ENCODE measurements at places on chromosomes 5 and 9. TPM values are rescaled to one million over a fixed set of nuclear protein-coding genes. Genes with fewer than 3 reads are reported as not detected.

Gene PRRX2
- 0.86 TPM for polyA plus RNA-seq

Gene TMEM252
- 6.7 TPM for polyA plus RNA-seq

- no peak for DNase-seq
Observed at GRCh38 chr9:87386490-87387025, 111.1 kb upstream of the DAPK1 start.

Gene TAF11L14
- not detected for polyA plus RNA-seq

DNA sequence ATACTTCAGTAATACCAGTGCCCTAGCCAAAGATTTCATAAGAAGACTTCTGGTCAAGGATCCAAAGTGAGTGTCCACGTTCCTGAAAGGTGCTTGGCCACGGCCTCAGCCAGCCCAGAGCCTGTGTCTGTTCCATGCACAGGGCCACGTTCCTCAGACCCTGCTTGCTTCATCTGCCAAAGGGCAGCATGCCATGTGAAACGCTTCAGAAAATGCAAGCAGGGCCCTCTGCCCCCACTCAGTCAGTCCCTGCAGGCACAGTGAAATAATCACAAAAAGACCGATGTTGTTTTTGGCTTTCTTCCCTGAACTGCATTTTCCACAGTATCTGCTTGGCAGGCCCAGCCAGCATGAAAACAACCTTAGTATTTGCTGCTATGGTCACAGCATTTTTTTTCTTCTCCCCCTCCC lies 85.5 kb upstream of the CTSL start:
- peak; percentile 61 for DNase-seq

GRCh38 chr5:140075371-140075770 lies 32.3 kb upstream of the NRG2 start:
- DNase-seq, result no peak

Gene RFX3
- polyA plus RNA-seq, result 14.0 TPM

GRCh38 chr5:179610109-179610902 lies 13.2 kb downstream of the HNRNPH1 start:
- no peak for DNase-seq

- no peak for DNase-seq
Observed at GRCh38 chr5:56588131-56588487, 227.2 kb upstream of the MAP3K1 start.

DNA sequence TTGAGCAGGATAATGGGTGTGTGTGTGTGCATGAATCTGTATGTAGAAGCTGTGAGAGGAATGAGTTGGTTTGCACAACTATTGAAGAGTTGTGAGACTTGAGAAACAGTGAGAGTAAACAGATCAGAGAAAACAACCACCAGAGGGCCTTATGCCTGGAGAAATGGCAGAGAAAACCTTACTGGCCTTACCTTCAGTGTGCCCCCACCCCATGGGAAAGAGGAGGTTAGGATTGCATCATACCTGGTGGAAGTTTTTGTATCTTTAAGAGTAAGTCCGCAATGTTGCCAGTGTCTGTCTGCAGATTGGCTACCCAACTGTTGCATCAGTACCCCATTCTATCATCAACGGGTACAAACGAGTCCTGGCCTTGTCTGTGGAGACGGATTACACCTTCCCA lies 1909.4 kb upstream of the WWC1 start:
- no peak for DNase-seq

DNA sequence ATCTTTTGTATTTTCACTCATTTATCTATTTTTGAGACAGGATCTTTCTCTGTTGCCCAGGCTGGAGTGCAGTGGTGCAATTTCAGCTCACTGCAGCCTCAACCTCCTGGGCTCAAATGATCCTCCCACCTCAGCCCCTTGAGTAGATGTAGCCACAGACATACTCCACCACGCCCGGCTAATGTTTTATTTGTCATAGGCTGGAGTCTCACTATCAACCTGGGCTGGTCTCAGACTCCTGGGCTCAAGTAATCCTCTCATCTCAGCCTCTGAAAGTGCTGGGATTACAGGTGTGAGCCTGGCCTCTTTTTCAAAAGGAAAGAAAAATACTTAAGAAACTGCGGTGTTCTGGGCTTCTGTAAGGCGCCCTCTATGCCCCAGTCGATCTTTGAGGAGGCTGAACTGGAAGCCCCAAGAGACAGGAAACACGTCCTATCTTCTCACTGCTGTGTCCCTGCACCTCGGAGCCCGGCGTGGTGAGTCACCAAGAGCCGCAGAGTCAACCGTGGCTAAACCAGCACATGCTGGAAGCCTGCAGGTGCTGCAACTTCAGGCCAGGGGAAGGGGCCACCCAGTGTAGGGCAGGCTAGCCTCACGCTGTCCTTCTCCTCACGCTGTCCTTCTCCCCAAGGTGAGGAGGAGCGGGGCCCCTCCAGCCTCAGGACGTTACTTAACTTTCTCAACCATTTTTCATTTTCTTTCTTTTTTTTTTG lies 15.2 kb upstream of the LHX3 start:
- DNase-seq, result no peak

GRCh38 chr9:131899296-131900228 lies 159.7 kb upstream of the RAPGEF1 start:
- DNase-seq, result no peak

Gene CACFD1
- 41.9 TPM for polyA plus RNA-seq

Gene THBS4
- 20.0 TPM for polyA plus RNA-seq

Gene GBA2
- polyA plus RNA-seq, result 94.4 TPM

Gene GARNL3
- polyA plus RNA-seq, result 18.9 TPM

DNA sequence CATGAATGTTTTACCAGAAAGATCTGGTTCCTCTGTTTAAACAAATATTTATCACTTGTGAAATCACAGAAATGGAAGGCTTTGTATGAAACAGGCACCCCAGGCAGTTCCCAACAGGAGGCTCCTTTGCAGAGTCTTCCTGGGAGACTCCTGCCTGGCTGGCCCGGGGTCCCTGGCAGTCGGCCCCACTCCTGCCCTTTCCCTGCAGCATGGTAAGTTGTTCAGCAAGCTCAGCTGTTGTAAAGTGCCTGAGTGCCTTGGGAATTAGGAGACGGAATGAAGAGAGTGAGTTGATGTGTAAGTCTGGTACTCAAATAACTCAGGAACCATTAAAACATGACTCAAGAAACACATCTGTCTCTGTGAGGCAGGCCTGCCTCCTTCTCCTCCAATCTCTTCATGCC lies 17.5 kb upstream of the LHFPL2 start:
- DNase-seq, result no peak

DNA sequence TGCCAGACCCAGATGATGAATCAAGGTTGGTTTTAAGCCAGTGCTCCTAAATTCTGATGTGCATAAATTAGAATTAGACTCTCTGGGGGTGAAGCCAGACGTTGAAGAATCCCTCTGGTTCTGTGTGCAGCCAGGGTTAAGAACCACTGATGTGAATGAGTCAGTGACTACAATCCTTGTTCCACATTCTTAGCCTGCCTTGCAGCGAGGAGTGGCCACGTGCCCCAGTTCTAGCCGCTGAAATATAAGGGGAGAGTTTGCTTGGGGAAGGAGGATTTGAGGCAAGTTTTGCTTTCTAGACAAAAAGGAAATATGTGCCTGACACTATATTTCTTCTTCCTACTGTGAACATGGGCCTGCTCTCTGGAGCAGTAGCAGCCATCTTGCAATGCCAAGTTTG lies 34.2 kb upstream of the MSH3 start:
- no peak for DNase-seq

- no peak for DNase-seq
Observed at GRCh38 chr9:115597330-115597895, 479.5 kb upstream of the TNC start.

DNA sequence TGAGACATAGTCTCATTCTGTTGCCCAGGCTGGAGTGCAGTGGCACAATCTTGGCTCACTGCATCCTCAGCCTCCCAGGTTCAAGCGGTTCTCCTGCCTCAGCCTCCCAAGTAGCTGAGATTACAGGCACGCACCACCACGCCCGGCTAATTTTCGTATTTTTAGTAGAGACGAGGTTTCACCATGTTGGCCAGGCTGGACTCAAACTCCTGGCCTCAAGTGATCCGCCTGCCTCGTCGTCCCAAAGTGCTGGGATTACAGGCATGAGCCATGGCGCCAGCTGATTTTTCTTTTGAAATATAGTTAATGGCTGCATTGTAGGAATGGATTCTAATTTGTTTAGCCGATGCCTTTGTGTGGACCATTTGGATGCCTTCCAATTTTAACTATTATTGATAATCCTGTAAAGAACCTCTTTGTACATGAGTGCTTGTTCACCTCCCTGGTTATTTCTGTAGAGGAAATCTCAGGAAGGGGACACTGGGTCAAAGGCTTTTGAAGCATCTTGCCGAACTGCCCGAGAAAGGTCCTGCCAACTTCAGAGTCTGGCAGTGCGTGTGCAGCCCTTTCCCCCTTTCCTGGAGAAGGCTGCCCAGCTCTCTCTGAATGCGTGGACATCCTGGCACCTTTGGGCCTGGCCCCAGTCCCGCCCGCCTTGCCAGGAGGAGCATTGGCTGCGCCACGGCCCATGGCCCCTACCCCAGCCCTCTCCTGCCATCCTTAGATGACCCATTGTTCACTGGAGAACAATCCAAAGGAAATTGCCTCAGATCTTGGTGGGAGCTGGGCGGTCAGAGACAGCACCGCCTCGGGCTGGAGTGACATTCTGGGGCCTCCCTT lies 8.9 kb upstream of the NUP214 start:
- no peak for DNase-seq

DNA sequence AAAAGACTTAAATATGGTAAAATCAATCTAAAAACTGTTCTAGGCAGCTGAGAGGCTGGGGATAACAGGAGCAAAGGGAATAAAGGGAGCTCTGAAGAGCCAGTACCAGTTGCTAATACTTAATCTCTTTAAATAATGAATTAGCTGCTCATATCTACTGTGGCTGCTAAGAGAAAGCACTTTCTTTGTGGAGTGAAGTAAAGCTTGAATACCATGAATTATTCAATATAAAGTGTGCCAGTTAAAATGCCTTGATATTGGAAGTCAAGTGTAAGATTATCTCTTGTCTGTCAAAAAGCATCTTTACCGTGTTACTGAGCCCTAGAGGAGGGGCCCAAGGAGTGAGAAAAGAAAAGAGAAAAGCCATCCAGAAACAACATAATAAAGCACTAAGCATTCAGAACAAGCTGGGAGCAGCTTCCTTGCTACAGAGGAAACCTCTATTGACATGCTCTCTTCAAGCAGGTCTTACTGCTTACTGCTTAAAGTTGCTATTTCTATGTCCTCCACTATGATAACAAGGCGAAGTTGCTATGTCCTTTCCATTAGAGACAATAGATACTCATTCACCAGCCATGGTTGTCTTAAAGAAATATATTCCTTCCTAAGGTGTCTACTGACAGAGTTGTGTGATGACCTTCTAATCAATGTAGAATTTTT lies 297.4 kb downstream of the CETN3 start:
- no peak for DNase-seq

GRCh38 chr9:116639251-116639741 lies 47.8 kb upstream of the TRIM32 start:
- DNase-seq, result no peak

DNA sequence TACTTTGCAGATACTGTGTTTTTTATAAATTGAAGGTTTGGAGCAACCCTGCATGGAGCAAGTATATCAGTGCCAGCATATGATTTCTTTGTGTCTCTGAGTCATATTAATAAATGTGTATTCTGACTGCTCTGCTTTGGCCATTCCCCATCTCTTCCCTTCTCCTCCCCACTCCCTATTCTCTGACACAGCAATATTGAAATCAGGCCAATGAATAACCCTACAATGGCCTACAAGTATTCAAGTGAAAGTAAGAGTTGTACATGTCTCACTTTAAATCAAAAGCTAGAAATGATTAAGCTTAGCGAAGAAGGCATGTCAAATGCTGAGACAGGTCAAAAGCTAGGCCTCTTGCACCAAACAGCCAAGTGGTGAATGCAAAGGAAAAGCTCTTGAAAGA lies 82.2 kb upstream of the TLX3 start:
- no peak for DNase-seq

Gene ELP1
- 54.0 TPM for polyA plus RNA-seq

GRCh38 chr5:95617057-95617456 lies 2.8 kb upstream of the GPR150 start:
- no peak for DNase-seq

Gene ADAMTS2
- polyA plus RNA-seq, result 11.3 TPM

Gene OTP
- not detected for polyA plus RNA-seq

Gene TMEFF1
- 8.5 TPM for polyA plus RNA-seq

Gene OBP2B
- polyA plus RNA-seq, result 0.41 TPM

GRCh38 chr9:89482056-89482851 lies 15.7 kb downstream of the SEMA4D start:
- DNase-seq, result no peak

GRCh38 chr5:111131356-111131755 lies 39.2 kb downstream of the WDR36 start:
- DNase-seq, result no peak

- peak; percentile 94 for DNase-seq
Observed at GRCh38 chr9:21802418-21803000, at the start of gene MTAP. Gene MTAP, plus strand, starts transcription at chr9:21802636. Its CDS starts 113 bp downstream, at chr9:21802749.

Gene IL4
- not detected for polyA plus RNA-seq

DNA sequence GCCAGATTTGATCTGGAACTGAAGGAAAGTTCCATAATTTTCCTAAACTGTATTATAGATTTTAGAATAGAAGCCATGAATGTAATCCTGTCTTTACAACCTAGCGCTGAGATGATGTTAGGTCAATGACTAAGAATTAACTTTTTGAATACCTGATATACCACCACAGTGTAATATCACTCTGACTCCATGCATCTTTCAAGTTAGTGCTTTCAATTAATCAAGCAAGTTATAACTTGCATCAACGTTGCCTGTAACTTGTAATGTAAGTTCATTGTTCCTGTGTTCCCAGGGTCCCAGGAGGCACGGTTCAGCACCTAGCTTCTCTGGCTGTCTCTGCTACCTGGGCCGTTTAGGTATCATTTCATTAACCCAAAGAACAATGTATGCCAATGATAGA lies 139.3 kb downstream of the CSNK1G3 start:
- DNase-seq, result no peak

Gene WDR38
- polyA plus RNA-seq, result 0.41 TPM

DNA sequence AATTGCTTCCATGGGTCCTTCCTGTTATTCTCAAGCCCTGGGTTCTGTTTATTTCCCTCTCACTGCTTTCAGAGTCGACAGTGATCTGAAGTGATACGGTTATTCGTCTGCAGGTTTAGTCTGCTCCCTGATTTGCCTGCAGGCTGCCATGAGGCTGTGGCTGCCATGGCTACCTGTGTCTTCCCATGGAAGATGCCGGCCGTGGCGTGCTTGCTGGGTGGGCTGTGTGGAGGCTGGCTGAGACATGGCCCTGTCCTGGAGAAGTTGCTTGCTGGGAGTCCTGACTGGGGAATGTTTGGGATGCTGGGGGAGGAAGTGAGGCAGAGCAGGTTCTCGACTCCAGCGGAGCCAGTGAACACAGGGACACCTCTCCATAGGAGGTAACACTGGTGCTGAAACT lies 104.1 kb upstream of the TBC1D2 start:
- no peak for DNase-seq

Gene IQGAP2
- 55.1 TPM for polyA plus RNA-seq

- peak; percentile 8 for DNase-seq
Observed at GRCh38 chr9:38727497-38728001, 7.6 kb upstream of the FAM240B start.

DNA sequence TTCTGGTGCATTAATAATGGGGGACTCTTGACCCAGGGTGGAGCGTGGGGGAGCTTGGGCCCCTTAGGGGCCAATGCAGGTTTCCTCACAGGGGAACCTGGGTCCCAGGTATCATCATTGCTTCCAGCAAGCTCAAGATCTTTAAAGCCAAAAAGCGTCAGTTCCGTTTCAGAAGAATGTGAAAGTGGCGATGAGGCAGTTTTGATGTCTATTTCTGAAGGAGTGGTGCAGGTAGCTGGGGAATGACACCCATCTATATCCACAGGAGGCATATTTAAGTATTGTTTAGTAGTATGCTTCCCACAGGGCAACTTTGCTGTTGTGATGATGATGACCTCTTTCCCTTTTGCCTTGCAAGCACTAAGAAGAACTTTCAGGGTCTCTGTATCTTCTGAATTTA lies 10.8 kb downstream of the ANKRD34B start:
- DNase-seq, result no peak

- DNase-seq, result no peak
Observed at GRCh38 chr5:150797384-150797783, 18.8 kb downstream of the SMIM3 start.

Data from renal pelvis (tissue), 12 donors.